ENCODE measurements at places on chromosomes 4 and X. TPM values are rescaled to one million over a fixed set of nuclear protein-coding genes. Genes with fewer than 3 reads are reported as not detected.

The IL3RA gene
- polyA plus RNA-seq: not detected

The MAGEC2 gene
- not detected for polyA plus RNA-seq

The AKAP14 gene
- polyA plus RNA-seq: not detected

The UBA6 gene
- polyA plus RNA-seq: 9.7 TPM

The ARAP2 gene
- polyA plus RNA-seq: 1.8 TPM

The ASB12 gene
- not detected for polyA plus RNA-seq

The MGARP gene
- polyA plus RNA-seq: 0.30 TPM

The RHOH gene
- polyA plus RNA-seq: not detected
